ENCODE measurements at places on chromosomes 16 and 17.

- no peak for DNase-seq
Measured at GRCh38 chr17:65896889-65897288, 295.0 kb downstream of the CEP112 start.

DNA sequence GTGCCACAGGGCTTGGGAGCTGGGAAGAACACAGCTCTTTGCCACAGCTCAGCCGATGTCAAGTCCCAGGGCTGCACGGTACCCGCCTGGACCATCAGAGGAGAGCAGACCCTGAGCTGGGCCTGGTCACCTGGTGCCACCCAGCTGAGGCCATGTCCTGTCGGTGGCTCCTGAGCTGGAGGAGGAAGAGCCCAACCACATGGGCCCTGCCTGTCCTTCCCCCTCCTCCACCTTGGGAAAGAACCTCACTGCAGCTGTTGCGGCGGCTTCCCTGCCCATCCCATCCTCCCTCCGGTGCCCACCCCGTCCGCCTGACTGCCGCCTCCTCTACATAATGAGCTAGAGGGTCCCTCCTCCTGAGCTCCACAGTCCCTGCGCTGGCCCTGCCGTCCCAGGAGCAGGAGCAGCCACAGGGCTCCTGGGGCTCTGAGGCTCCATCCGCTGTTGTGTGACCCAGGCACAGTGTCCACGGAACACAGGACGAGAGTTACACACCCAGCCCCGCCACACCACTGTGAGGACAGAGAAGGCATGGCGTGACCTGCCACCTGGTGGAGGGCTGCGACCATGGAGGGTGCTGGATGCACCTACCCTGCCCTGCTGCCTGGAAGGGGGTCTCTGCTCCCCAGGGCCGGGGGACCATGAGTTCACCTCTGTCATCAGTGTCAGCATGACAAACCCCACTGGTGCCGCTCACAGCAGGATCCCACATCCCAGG, 21.4 kb upstream of the CHMP6 start:
- peak; percentile 54 for DNase-seq

GRCh38 chr17:80605326-80606066, 60.9 kb downstream of the RPTOR start:
- no peak for DNase-seq

GRCh38 chr17:28634206-28634865, 10.6 kb downstream of the BLTP2 start:
- no peak for DNase-seq

DNA sequence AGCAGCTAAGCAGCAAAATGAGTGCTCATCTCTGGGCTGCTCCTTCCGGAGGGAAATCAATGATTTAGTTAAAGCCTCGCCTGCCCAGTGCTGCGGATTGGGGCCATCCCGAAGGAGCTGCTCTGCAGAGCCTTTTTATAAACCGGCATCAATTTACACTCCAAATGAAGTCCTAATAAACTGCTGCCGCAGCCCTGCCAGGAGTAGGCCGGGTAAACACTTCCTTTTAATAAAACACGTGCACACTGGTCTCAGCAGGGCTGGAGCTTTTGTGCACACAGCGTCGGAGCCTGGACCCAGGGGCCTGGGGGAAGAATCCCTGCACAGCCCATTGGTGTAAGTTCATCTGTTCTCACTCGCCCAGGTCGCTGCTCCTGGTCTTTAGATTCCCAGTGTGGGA, 79.6 kb upstream of the HS3ST2 start:
- no peak for DNase-seq

DNA sequence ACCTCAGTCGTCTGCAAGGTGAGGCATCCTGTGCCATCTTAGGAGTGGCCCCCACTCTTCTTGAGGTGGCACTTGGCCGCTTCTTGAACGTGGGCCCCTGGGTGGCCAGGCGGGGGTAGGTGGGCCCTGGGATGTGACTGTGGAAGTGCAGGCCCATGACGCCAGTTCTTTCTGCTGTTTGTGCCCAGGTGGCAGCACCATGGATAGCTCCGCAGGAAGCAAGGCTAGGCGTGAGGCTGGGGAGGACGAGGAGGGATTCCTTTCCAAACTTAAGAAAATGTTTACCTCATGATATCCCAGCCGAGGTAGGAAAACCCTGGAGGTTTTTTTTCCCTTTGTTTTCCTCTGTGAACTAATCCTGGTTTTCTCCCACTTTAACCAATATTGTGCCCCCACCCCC, 19.8 kb downstream of the NMRAL1 start:
- DNase-seq: no peak

DNA sequence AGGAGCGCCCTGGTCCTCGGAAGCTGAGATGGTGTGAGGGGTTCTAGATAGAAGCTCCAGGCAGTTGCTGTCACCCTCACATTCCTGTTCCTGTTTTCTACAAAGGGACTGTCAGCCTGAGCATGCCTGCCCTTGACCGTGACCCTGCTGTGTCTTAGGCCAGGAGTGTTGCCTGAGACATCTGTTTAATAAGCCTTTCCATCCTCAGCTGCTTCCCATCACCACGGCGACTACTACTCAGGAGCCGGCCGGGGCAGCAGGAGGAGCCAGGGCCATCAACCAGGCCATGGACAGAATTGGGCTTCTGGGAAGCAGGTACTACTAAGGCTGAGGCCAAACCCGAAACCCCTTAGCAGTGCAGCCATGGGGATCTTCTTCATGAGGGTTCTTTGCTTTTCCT, 151.4 kb downstream of the KATNIP start:
- no peak for DNase-seq

- no peak for DNase-seq
Measured at GRCh38 chr16:72891291-72892227, 156.4 kb downstream of the ZFHX3 start.

DNA sequence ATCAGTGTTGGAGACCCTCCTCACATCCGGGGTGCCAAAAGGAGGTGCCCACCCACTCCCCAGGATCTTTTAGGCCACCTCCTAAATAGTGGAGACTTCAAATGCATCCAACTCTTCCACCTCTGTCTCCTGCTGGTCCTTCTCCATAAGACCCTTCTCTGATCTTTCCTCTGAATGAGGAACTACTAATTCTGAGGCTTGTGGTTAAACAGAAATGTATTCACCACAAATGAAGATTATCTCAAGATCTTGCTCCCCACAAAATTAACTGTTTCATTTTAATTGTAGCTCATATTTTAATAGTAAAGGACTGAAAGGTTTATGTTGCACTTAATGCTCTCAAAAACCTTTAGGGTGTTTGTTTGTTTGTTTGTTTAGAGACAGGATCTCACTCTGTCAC, 34.1 kb downstream of the TLE7 start:
- no peak for DNase-seq

GRCh38 chr16:7653746-7654461, 321.3 kb downstream of the RBFOX1 start:
- DNase-seq: no peak

- no peak for DNase-seq
Measured at GRCh38 chr17:4436381-4436780, 2.6 kb downstream of the SPNS3 start.

DNA sequence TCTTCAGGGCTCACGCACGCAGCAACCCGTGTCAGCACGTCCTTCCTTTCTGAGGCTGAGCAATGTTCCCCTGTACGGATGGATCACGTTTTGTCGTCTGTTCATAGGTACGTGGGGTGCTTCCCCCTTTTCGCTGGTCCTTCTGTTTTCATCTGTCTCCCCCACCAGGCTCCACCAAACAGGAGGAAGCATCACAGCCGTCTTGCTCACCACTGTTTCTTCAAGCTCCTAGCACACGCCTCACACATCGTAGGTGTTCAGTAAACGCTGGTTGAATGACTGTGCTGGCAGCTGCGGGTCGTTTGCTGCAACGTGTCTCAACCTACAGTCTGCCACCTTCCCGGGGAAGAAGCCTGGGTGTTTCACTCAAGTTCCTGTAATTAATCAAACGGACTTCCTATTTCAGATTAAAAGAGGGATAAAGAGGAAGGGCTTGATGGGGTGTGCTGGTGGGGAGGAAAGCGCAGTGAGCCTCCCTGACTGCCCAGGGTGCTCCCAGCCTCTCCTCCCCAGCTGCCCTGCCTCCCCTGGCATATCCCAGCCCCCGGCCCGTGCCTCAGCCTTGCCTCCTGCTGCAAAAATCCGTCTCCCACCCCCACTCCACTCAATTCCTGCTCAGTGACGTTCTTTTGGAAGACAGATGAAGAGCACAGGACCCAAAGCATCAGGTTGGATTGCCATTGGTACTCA, 76.7 kb upstream of the DOC2B start:
- no peak for DNase-seq

DNA sequence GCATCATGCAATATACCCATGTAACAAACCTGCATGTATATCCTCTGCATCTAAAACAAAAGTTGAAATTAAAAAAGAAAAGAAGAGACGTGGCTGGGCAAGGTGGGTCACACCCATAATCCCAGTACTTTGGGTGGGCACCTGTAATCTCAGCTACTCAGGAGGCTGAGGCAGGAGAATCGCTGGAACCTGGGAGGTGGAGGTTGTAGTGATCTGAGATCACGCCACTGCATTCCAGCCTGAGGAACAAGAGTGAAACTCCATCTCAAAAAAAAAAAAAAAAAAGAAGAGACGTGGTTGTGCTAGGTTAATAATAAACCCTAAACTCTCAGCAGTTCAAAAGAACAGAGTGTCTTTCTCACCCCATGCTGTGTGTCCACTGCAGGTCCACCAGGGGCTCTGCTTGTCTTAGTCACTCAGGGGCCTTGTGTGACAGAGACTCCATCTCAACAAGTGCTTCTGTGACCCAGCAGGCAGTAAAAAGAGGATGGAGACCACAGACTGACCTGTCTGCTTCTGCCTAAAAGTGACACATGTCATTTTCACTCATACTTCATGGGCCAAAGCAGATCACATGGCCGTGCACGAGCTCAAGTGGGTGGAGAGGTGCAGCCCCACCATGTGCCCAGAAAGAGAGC, 22.3 kb upstream of the N4BP1 start:
- DNase-seq: no peak

DNA sequence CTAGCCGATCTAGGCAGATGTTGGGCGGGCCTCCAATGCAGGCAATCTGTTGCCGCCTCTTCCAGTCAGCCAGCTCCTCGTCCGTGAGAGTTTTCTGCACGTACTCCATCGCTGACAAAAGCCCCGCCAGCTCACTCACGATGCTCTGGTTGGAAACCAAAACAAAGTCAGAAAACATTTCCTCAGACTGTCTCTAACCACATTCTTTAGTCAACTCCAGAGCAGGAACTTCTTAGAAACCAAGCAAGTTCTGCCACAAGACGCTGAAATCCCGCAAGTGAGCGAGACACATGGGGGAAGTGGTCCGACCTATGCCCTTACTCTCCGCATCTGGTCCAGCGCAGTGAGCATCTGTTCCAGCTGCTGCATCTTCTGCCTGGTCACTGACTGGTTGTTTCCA, 49.1 kb downstream of the STAT5A start:
- DNase-seq: peak; percentile 89

- no peak for DNase-seq
Measured at GRCh38 chr17:75044716-75045115, 2.1 kb downstream of the ATP5PD start.

DNA sequence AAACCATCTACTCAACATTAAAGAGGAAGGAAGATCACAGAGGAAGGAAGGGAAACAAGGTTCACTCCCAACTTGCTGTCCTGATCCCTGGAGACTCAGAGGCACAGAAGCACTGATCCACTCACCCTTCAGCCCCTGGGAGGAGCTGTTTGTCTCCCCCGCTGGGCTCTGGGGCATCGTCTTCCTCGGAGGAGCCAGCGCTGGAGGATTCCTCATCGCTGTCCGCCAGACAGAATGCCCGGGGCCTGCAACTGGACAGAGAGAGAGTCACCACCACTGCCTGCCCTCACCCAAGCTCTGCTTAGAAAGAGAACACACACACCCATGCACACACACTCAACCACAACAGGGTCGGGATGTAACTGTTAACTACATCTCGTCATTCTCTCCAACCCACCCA, 24.8 kb upstream of the ERN1 start:
- DNase-seq: no peak

GRCh38 chr16:89455178-89455577, 35.2 kb downstream of the ANKRD11 start:
- no peak for DNase-seq

DNA sequence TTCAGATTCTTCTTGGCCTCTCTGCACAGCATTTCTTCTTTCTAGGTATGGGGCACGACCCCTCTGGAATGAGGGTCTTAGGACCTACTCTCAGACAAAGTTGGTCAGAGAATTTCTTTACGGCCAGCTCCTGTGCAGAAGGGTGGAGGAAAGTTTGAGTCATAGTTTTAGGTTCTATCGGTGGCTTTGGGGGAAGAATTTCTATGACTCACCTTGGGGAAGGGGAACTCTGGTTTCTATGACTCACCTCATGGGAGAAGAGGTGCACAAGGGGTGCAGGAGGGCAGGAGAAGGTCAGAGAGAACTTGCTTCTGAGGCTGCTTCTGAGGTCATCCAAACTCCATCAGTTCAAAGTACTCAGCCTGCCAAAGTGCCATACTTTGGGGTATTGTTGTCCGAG, 2.5 kb upstream of the ABCC12 start:
- peak; percentile 65 for DNase-seq

DNA sequence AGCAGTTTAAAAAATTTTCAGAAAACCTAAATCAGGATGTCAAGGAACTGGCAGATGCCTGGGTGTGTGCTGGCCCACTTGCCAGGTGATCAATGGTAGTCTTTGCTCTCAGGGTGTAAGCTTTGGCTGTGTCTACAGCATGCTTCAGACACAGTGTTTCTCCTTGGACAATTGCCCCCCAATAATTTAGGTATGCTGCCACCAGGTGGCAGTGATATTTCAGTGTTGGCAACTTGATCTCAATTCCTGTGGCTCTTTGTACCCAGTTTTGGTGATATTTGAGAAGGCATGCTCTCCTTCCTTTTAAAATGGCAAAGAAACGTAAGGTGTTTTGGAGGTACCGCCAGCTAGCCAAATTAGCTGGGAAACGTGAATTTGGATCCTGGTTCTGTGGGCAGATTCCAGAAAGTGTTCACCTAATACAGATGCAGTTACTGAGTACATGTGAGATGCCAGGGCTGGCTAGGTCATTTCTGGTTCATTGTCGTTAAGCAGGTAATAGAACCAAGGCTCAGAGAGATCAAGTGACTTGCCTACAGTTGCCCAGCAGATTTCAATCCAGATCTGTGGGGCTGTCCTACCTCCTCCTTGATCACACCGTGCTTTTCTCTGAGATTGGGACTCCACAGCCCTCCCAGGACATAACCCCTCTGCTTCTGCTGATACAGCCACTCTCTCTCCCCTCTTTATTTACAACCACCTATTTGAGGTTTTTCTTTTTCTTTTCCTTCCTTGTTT, 155.6 kb upstream of the PLCG2 start:
- DNase-seq: peak; percentile 53

DNA sequence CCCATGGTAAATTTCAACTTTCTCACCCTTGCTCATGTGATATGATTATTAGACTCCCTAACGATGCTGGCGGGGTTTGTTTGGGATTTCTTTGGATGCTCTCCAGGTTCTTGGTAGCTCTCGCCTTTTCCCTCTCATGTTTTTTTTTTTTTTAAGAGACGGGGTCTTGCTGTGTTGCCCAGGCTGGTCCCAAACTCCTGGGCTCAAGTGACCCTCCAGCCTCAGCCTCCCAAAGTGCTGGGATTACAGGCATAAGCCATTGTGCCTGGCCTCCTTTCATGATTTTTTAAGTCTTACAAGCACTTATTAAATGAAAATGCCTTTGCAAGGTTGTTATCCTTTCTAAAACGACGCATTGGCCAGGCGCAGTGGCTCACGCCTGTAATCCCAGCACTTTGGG, 24.1 kb downstream of the KIAA0513 start:
- DNase-seq: no peak
